Right lobe of liver (tissue), 6 donors: ENCODE measurements at places on chromosomes 5 and 9. TPM values are rescaled to one million over a fixed set of nuclear protein-coding genes. Genes with fewer than 3 reads are reported as not detected.

DNA sequence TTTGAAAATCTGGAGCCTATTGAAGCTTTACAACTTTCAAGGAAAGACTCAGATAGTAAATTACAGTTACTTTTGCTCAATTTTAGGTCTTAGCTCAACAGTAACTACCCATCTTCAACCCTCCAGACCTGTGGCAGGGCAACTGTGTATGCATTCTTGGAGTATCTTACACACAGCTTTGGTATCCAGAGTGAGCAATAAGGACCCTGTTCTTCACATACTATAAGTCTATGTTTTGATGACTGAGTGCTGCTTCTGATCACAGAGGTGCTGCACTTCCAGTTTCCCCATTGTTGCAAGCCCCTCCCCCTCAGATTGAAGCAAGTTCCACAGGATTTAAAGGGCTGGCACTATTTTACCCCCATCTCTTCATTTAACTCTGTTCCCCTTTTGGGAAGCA lies 737.4 kb upstream of the GRAMD2B start:
- no peak for DNase-seq

GRCh38 chr5:113735751-113736150 lies 222.3 kb downstream of the YTHDC2 start:
- DNase-seq: no peak

- no peak for DNase-seq
Measured at GRCh38 chr9:76863832-76864231, 42.1 kb downstream of the PRUNE2 start.

GRCh38 chr5:83026516-83026915 lies 50.7 kb downstream of the TMEM167A start:
- no peak for DNase-seq

DNA sequence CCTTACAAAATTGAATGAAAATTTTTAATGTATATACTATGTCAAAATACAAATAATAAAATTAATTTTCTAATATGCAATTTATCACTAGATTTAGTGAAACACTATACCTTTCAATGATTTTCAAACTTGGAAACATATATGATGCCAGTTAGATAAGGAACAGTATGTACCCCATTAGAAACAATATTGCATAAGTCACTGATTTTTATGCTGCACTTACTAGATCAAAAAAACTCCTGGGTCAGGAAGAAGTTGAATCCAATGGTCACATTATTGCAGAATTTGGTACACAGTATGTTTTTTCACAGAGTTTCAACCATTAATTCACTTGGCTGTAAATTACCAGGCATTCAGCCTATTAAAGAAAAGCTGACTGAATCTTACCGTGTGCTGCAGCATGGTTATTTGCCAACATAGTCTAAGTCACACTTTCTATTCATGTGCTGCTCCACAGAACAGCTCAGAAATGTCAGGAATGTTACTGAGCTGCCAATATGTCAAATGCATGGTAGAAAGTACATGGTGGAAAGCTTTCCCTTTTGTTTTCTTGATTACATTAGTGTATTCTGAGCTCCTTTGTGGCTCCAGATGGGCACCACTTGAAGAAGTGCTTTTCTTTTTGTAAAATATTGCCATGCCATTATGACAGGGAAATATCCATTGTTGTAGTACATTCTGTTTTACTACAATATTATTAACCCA lies 9.9 kb upstream of the PRR16 start:
- no peak for DNase-seq

DNA sequence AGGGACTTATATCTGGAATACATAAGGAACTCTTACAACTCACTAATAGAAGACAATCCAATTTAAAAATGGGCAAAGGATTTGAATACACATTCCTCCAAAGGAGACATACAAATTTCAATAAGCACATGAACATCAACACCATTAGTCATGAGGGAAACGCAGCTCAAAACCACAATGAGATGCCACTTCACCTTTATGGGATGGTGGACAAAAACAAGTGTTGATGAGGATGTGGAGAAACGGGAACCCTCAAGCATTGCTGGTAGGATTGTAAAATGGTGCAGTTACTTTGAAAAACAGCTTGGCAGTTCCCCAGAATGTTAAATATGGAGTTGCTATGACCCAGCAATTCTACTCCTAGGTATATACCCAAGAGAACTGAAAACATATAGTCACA lies 72.7 kb upstream of the IER5L start:
- DNase-seq: no peak

- no peak for DNase-seq
Measured at GRCh38 chr9:7042124-7042523, 284.4 kb downstream of the KDM4C start.

DNA sequence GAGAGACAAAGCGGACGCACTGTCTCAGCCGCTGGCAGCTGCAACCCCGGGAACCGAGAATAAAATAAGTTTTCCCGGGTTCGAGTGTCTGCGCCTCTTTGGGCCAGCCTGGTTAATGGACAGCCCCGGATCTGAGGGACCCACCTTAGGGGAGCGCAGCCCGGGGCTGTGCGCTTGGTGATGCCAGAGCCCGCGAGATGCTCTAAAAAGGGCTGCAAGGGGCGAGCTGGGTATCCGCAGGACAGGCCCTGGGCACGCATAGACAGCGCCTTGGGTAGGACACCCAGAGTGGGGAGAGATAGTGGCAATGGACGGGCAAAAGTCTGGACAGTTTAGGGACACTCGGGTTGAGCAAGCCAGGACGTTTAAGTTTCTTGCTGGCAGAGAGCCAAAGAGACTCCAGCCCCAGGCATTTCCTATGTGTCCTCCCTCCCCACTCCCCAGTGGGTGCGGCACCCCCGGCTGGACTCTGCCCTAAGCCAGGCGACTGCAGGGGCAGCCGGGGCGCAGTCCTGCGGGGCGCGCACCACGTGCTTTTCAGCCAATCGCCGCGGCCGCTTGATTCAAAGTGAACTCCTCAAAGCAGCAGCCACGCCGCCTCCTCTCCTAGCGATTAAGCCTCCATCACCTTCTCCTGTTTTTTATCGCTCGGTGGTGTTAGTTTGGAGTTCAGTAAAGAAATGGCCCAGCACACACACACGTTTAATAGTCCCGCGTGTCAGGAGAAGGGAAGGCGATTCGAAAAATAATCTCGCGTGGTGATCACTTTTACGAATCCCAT lies 616 bp upstream of the ENC1 start:
- peak; percentile 87 for DNase-seq

- DNase-seq: no peak
Measured at GRCh38 chr9:121947775-121948174, 145.3 kb downstream of the TTLL11 start.

GRCh38 chr5:152427721-152428120 lies 22.6 kb upstream of the NMUR2 start:
- no peak for DNase-seq

DNA sequence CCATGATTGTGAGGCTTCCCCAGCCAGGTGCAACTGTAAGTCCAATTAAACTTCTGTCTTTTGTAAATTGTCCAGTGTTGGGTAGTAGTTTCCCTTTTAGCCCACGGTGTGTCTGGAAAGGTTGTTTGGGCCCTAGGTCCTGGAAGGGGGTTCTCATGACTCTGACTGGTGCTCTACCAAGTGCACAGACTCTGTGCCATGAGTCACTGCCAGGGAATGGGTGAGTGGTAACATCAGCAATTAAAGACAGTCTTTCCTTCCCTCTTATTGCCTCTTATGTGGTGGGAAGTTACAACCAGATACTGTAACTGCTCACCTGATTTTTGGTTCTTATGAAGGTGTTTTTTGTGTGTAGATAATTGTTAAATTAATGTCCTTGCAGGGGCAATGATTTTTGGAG lies 141.2 kb downstream of the PRDM9 start:
- no peak for DNase-seq

GRCh38 chr9:117543089-117543488 lies 128.2 kb upstream of the ASTN2 start:
- DNase-seq: peak; percentile 51

- DNase-seq: no peak
Measured at GRCh38 chr9:104969116-104969515, 41.2 kb upstream of the ABCA1 start.

GRCh38 chr5:673161-673830 lies 19.9 kb downstream of the TPPP start:
- no peak for DNase-seq

DNA sequence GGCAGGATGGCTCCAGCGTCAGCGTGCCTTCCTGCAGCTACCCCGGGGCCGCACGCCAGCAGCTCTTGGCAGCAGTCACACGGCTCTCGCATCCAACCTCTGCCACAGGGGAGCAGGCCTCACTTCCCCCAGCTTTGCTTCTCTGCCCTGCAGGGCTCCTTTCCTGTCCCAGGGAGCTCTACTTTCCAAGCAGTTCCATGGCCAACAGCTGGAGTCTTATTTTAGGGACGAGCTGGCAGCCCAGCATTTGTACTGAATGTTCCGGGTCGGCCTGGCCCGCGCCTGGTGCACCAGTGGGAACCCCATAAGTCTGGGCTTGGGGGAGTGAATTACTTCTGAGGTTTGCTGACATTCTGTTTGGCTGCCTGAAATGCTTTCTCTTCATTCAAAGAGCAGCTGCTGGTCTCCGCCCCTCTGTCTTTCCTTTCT lies 34.6 kb downstream of the GADD45G start:
- DNase-seq: peak; percentile 76

DNA sequence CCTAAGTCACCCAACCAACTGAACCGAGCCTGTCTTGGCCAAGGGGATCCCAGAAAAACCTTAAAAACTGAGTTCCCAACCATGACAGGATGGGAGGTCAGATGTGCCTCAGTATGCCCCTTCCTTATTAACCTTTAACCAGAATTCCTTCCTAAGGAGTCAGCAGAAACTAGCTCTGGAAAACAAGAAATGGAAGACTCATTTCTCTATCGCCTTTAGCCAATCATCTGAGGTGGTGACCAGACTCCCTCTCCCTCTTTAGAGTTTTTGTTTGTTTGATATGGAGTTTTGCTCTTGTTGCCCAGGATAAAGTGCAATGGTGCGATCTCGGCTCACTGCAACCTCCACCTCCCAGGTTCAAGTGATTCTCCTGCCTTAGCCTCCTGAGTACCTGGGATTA lies 37.5 kb downstream of the SLC28A3 start:
- no peak for DNase-seq

DNA sequence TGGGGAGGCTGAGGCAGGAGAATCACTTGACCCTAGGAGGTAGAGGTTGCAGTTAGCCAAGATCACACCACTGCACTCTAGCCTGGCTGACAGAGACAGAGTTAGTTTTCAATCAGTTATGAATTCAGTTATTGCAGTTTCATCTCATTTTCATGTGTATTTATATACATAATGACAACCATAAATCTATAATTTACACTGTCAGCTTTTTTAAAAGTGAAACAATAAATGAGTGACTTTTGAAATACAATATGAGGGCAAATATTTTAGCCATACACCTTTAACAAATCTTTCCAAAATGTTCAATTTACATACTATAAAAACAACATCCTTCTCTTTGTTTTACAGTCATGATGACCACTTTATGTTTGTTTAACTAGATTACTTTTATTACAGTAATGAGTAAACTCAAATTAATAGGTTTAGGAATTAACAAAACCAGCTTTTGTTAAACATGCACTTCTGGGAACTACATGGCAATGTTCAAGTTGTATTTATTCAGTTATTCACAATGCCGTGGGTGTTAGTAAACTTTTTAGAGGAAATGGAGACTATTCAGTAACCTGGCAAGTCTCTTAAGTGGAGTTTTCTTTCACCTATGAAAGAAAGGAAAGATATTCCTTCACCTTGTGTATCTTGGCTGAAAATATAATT lies 12.7 kb downstream of the TYRP1 start:
- no peak for DNase-seq

DNA sequence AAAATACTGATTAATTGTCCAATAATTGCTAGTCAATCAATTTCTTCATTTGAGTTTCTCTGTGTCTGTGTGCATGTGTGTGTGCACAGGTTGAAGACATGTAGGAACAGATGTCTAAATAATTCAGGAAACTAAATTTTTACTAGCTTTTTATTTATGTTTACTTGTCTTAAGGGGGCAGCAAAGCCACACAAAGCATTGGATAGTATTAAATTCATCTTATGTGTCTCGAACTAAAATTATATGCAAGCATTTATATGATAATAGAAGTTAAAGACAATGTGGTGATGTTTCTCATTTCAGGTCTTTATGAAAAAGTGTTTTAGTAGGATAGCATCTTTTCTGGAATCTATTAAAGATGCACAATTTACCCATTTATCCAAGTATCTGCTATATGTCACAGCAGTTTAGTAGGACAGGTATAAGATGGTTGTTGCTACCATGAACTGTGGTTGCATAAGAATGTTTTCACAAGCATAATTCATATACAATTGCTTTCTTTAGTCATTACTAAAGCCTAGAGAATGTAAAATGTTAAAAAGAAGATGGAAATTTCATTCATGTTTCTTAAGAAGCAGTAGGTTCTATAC lies 784.6 kb upstream of the NUDT12 start:
- DNase-seq: no peak

GRCh38 chr5:14445576-14446290 lies 135.9 kb upstream of the OTULINL start:
- DNase-seq: no peak

- DNase-seq: no peak
Measured at GRCh38 chr9:94449486-94449885, 105.4 kb upstream of the PCAT7 start.

GRCh38 chr9:21817176-21817575 lies 14.7 kb downstream of the MTAP start:
- no peak for DNase-seq

- DNase-seq: no peak
Measured at GRCh38 chr5:177425196-177425800, 1.2 kb upstream of the GRK6 start.

DNA sequence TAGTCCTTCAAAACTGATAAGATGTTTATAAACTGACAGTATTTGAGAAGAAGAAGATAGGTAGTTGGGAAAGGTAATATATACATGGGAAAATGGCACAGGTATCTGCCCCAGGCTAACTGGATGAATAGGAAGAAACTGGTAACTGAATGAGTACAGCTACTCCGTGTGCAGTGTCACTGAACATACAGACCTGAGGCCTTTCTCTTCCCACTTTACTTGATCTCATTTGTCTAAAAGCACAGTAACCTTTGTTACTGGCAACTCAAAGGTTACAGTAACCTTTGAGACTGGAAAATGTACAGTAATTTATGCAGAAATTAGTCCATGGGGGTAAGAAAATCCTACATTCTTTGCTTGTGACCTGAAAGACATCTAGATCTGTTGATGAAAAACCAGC lies 735.0 kb upstream of the RIOK2 start:
- DNase-seq: no peak

DNA sequence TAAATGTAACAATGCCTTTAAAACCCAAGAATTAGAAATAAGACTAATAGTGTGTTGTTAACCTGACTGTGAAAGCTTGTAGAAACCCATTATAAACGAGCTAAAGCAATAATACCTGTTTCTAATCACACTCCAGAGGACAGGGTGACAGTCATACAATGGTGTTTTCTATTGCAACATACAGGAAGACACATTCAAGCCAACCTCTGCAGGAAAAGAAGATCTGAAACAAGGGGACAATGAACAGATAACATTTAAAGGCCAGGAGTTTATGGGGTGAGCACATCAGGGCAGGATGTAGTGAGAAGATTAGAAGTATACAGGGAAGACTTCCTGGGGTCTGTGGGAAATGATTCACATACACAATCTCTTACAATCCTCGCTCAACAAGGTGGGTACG lies 13.8 kb downstream of the BARHL1 start:
- no peak for DNase-seq

GABBR2 gene
- not detected for total RNA-seq

WDR38 gene
- total RNA-seq: not detected

ARRDC3 gene
- 96.9 TPM for total RNA-seq

NR4A3 gene
- 1.2 TPM for total RNA-seq

PAEP gene
- not detected for total RNA-seq

C9 gene
- 1,604 TPM for total RNA-seq

CCDC192 gene
- total RNA-seq: not detected

CTXN3 gene
- not detected for total RNA-seq

GRM6 gene
- total RNA-seq: not detected

FAXDC2 gene
- total RNA-seq: 32.2 TPM
